ENCODE measurements at places on chromosomes 16 and 17. TPM values are rescaled to one million over a fixed set of nuclear protein-coding genes. Genes with fewer than 3 reads are reported as not detected.
A peak's percentile ranks its signal among the peaks of the same experiment; 100 is the strongest.

Gene KATNIP
- 14.8 TPM for total RNA-seq

Gene NPIPB9
- 3.4 TPM for total RNA-seq

- no peak for DNase-seq
These were observed 603.8 kb upstream of the CA10 start for GRCh38 chr17:52762147-52762793.

- no peak for DNase-seq
These were observed 20.2 kb downstream of the IL21R start for GRCh38 chr16:27421961-27422740.

GRCh38 chr17:63140255-63140654, 174.2 kb downstream of the TANC2 start:
- DNase-seq: peak; percentile 25

Gene C1QTNF8
- total RNA-seq: not detected

Gene HP
- not detected for total RNA-seq

DNA sequence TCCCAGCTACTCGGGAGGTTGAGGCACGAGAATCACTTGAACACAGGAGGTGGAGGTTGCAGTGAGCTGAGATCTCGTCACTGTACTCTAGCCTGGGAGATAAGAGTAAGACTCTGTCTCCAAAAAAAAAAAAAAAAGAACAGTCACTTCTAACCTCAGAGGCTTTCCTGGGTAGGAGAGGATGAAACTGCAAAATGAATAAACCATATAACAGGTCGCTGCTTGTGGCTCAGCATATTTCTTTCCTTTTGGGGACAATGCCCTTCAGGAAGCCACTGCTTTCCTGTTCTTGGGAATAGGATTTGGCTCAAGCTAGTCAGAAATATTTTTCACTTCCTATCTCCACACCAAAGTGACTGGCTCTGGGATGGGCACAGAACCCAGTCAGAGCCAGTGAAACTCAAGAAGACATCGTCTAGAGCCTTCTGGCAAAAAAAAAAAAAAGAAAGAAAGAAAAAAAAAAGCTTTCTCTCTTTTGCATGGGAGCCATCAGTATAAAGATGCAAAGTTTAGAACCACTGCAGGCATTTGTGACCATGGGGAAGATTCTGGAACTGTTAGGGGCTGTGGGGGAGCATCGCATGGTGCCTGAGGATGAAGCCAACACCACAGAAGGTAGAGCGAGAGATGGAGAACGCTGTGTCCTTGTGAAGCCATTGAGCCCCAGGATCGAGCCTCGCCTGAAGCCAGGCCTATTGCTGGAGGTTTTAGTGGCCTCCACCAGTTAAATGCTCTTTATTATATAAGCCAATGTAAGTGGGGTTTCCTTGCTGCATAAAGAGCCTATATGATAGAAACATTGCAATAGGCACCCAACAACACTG, 71.8 kb upstream of the MRTFB start:
- DNase-seq: no peak

- DNase-seq: peak; percentile 66
These were observed 28.8 kb upstream of the GINS2 start for GRCh38 chr16:85717393-85718152.

GRCh38 chr16:66751053-66751302, 431 bp downstream of the DYNC1LI2 start:
- DNase-seq: peak; percentile 32

DNA sequence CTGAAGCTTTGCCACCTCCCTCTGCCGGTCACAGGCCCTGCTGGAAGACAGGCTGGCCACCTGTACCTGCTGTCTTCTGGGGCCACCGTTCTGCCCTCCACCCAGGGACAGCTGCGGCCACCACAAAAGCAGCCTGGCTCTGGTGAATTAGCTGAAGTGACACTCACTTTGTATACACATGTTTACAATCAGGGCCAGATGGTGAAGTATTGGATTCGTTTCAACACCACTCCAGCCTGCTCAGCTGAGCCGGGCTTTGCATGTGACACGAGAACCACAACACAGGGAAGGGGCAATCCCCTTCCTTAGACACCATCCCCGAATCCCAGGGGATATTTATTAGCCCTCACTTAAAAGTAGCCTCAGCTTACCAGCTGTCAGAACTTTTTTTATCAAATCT, 191.5 kb upstream of the RPL38 start:
- no peak for DNase-seq

DNA sequence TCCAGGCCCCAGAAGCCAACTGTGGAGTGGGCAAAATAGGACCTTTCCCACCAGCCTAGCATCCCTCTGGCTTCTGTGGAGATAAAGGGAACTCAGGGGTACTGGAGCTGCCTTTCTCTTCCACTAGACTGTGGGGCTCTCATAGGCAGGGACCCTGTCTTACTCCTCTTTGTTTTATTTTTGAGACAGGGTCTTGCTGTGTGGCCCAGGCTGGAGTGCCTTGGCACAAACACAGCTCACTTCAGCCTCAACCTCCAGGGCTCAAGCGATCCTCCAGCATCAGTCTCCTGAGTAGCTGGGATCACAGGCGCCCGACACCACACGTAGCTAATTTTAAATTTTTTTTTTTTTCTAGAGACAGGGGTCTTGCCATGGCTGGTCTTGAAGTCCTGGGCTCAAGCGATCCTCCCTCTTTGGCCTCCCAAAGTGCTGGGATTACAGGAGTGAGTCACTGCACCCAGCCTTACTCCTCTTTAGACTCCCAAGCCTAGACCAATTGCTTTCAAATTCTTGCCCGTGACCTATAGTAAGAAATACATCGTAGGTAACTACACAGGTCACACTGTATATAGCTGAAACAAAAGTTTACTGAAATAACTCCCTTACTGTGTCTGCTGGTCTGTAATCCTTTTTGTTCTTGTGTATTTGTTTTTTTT, 2.6 kb downstream of the RAI1 start:
- DNase-seq: no peak

DNA sequence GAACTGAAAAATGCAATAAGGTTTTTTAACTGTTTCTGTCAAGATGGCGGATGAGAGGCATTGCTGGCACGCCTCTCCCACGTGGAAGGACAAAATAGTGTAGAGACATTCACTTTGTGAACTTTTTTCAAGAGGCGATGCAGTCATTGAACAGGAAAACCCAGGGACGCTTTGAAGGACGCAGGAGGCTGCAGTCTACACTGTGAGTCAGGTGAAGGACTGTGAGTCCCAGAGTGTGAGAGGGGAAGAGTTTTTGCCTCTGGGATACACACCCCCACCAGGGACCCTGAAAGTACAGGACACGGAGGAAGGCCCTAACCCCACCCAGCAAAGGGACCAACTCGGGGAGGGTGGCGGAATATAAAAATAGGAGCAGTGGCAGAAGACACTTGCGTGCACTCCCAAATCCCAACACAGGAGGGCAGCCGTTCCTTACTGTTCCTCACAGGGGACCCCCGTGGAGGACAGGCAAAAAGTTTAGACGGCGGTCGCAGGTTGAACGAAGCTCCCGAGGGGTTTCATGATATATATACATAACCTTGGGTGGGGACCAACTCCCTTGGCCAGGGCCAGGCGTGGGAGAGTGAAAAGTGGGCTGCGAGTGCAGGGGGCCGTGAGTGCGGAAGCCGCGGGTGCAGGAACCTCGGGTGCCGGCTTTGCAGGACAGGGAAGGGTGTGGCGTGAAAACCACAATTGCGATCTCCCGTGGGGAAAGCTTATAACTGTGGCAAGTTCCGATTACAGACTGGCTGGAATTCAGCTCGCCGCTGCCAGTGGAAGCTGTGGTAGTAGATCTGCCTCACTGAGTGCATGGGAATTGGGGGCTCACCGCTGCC, 82.0 kb upstream of the ALOX12 start:
- DNase-seq: peak; percentile 83

- DNase-seq: peak; percentile 41
These were observed 559 bp downstream of the CLUH start for GRCh38 chr17:2710803-2711607.

DNA sequence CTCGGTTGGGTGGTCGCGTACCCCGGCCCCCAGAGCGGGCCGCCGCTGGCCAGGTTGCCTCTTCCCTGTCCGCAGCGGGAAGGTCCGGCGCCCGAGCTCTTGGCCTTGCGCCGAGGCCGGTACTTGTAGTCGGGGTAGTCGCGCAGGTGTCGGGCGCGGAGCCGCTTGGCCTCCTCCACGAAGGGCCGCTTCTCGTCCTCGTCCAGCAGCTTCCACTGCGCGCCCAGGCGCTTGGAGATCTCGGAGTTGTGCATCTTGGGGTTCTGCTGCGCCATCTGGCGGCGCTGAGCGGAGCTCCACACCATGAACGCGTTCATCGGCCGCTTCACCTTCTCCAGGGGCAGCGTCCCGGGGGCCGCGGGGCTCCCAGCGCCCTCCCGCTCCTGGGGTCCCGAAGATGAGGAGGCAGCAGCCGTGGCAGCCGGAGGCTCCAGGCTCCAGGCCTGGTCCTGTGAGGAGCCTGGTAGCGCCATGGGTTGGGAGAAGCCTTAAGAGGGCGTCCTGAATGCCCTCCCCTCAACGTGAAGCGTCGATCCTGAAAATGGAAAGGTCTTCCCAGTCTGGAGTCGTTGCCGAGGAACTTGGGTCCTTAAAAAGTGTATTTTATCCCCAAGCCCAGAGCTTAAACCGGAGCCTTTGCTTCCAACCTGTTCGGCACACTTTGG, 558 bp downstream of the SOX15 start:
- peak; percentile 72 for DNase-seq

DNA sequence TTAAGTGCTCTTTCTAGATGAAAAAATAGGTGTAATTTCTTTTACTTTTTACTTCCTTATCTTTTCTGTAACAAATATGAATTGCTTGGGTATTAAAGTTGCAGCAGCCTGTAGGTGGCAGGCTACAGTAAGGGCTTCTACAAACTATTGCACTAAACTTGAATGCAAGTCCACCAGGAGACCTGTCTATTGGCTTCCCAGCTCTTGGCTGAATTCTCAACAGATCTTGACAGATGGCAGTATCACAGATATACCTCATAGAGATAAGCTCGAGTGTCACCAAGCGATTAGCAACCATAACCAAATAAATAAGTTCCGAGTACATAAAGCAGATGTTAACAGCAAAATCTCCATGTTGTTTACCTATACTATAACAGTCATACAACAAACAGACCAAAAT, 5.9 kb downstream of the BBS2 start:
- peak; percentile 17 for DNase-seq

DNA sequence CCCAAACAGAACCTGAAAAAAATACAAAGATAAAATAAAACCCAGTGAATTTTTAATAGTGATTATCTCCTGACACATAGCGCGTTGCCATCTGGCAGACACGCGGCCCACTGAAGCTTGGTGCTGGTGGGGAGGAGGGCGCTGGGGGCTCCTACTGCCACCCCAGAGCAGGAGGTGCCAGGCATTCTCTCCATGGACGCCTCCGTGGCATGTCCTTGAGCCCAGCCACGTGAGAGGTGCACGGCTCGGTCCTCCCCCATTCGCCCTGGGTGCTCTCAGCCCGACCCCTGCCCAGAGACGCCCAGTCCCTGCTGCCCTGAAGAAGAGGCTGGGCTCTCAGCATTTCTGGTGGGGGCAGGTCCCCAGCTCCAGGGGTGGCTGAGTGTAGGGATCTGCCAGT, 142.2 kb upstream of the GSE1 start:
- no peak for DNase-seq

DNA sequence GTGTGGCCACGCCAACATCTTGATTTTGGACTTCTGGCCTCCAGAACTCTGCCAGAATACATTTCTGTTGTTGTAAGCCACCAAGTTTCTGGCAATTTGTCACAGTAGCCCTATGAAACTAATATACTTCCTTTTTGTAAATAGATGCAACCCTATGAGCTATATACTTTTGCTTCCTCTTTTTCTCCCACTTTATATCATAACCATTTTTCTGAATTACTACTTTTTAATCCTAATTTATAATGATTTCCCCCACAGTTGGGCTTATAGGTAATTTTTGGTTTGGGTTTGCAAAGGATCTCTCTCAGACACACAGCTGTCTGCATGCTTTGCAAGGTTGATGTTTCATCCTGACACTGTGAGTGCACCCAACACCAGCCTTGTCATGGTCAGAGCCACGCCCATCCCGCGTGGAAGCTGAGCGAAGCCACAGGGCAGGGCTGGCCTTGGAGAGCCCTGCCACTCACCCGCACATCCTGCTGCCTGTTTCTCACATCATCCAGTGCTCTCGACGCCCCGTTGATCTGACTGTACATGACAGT, 5.8 kb downstream of the TRIM25 start:
- no peak for DNase-seq

DNA sequence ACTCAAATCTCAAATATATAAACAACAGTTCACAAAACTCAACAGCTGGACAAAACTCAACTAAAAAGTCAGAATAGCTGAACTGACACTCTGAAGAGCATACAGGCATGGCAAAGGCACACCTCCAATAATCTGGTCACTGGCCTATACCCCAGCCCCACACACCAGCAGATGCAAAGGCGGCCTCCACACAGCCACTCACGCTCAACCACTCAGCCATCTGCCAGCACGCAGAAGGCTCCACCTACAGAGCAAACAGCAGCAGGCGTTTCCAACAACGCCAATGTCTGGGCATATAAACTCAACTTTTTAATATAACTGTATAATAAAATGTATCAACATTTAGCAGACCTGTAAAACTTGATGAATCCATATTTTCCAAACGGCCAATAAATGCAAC, 17.2 kb downstream of the USP7 start:
- no peak for DNase-seq

GRCh38 chr17:61053469-61053868, 346.2 kb upstream of the TBX2 start:
- no peak for DNase-seq

Gene TBC1D3H
- not detected for total RNA-seq

DNA sequence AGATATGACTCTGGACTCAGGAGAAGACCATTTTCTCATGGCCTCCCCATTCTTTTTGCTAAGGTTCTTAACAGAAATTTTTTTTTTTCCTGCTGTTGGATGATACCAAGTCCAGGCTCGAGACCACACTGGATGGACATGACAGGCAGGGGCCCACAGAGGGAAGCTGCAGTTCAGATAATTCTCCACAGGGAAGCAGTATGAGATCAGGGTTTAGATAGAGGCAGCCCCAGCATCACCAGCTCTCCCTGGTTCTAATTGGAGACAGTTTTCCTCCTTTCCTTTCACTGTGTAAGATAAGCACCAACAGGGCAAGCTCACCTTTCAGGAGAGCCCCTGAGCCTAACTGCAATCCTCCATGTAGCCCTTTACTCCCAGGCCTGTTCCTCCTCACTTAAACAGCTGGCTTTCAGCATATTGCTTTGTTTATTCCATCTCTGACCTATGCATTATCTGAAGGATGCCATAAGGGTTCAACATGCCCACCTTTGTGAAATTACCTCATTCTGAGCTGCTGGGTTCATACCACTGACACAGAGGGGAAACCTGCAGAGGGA, 108.1 kb downstream of the SNX11 start:
- no peak for DNase-seq

Gene KRTAP2-1
- total RNA-seq: not detected

Gene HOXB7
- 1.3 TPM for total RNA-seq

GRCh38 chr17:28384281-28385036, 13.0 kb downstream of the SARM1 start:
- DNase-seq: peak; percentile 70

DNA sequence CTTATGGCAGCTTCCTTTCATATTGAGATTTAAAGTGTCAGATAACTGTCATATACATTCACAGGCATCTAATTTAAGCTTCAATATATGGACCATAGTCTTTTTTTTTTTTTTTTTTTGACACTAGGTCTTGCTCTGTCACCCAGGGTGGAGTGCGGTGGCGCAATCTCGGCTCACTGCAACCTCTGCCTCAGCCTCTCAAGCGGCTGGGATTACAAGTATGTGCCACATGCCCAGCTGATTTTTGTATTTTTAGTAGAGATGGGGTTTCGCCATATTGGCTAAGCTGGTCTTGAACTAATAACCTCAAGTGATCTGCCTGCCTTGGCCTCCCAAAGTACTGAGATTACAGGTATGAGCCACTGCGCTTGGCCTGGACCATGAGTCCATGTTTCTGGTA, 13.6 kb downstream of the CEP95 start:
- no peak for DNase-seq

All from activated T-cell treated with anti-CD3 and anti-CD28 coated beads, Interleukin-2, amount 50 U/mL, for 72 hours (primary cell).